ENCODE measurements at places on chromosomes 13 and 19.
A peak's percentile ranks its signal among the peaks of the same experiment; 100 is the strongest.

DNA sequence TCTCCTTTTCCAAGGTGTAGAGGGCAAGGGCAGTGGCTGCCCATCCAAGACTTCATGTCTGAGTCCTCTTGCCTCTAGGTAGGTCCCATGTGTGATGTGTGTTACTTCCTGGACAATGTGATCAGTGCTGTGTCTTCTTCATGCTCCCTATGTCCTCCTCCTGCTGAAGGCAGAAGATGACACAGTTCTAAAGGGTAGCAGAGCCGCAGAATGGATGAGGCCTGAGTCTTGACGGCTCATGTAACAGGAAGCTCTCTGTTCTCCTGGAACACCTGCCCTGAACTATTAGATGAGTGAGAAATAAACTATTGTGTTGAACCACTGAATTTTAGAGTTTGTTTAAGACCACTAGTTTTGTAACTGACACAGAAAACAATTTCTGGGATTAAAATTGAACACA lies 165.9 kb downstream of the NDFIP2 start:
- no peak for DNase-seq

- no peak for DNase-seq
These were observed 207.0 kb upstream of the ZNF507 start for GRCh38 chr19:32138416-32138815.

- no peak for DNase-seq
These were observed 199.6 kb downstream of the UQCRFS1 start for GRCh38 chr19:29013325-29013724.

GRCh38 chr13:67664502-67664901 lies 434.4 kb upstream of the PCDH9 start:
- no peak for DNase-seq

DNA sequence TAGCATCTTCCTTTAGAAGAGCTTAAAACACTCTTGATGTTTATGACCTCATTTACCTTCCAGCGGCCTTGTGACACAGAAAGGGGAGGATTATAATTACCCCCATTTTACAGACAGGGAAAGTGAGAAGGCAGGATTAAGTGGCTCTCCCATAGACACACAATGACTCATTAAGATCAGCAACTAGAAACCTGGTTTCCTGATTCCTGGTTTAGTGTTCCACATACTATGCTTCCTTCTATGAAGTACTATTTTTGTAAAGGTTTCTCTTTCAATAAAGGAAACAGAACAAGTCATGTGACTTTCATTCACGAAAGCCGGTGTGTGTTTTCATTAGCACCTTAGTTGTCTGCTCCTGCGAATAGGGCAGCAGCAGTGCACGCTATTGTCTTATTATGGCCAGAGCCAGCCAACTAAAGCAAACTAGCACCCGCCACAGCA lies 8.3 kb downstream of the IRS2 start:
- DNase-seq: no peak

DNA sequence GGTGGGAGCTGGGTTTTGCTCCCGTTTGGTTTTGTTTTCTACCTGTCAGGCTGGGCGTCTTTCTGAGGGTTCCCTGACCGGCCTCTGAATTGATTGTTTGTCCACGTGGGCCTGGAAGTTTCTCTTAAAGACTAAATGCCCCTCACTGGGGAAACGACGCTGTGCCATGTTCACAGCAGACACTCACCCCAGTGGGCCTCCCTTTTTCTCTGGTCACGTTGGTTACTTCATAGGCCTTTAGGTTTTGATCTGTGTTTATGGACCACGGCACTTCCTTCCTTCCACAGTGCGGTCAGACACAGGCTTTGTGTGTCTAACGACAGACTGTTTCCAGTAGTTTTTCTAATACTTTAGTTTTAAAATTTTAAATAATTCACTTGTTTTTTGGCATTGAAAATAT lies 20.1 kb upstream of the NDUFS7 start:
- DNase-seq: no peak

- DNase-seq: no peak
These were observed 2.3 kb downstream of the SPPL2B start for GRCh38 chr19:2330632-2331284.

GRCh38 chr13:64332048-64332447 lies 2898.1 kb downstream of the PCDH9 start:
- DNase-seq: no peak

DNA sequence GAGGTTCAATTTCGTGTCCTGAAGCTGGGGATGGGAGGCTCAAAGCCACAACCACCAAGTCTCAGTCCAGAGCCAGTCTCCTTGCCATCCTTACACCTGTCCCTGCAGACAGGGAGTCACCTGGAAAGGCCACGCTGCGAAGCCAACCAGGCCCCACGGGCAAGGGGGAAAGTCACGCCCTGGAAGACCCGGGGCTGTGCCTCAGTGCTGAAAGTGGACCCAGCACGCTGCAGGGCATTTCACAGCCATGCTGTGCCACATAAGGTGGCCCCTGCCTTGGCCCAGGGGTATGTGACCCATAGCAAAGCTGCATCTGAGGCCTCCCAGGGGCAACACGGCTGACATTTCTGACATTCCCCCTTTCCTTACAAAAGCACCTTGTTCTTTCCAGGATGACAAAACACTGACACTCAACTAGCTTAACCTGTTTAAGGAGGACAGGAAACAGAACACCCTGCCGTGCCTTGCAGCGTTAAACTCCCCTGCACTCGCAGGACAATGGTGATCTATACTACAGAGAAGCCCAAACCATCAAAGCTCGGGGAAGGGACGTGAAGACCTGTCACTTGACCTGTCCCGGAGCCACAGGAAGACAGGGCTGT lies 14.8 kb downstream of the CHERP start:
- DNase-seq: no peak

DNA sequence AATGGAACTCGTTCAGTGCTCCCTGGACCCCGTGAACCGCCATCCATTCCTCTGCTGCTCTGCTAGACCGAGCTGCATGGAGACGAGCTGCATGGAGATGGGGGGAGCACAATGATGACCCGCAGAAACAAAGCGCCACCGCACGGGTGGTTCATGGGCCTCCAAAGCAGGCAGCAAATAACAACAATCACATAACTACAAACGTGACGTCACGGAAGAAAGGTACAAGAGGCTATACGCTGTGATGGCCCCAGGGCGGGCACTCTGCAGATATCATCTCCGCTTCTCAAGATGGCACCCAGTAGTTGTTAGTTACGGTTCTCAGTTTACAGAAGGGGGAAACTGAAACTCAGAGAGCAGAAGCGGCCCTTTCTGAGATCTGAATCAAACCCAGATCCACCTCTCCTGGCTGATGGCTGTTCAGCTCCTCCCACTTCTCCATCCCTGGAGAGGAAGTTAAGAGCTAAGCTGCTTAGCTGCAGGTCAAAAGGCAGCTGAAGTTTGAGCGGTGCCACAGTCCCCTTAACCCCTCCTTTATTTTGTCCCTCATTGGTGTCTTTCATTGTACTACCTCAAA lies 1.7 kb downstream of the ATP13A1 start:
- DNase-seq: no peak

DNA sequence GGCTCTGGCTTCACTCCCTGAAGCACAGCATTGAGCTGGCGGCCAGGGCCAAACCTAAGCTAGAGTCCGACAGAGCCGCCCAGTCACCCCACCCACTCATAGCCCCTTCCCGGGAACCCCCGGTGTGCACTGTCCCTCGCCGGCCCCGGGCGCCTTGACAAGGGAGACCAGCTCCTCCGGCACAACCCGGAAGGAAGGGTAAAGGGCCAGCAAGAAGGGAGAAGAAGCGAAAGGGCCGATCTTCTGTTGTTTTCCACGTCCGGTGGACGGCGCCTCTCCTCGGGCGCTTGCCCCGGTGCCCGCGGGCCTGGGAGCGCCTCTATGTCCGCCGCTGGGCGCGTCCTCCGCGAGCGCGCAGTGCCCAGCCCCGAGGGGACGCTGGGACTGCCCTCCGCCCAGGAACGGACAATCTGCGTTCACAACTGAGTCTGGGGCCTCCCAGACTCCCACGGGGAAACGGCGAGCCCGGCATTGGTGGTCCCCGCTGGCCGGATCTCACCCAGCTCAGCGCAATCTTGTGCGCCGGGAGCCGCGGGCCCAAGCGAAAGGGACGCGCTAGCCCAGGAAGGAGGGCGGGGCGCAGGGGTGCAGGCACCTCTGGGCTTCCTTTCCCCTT lies 172.5 kb upstream of the MIR17HG start:
- no peak for DNase-seq

DNA sequence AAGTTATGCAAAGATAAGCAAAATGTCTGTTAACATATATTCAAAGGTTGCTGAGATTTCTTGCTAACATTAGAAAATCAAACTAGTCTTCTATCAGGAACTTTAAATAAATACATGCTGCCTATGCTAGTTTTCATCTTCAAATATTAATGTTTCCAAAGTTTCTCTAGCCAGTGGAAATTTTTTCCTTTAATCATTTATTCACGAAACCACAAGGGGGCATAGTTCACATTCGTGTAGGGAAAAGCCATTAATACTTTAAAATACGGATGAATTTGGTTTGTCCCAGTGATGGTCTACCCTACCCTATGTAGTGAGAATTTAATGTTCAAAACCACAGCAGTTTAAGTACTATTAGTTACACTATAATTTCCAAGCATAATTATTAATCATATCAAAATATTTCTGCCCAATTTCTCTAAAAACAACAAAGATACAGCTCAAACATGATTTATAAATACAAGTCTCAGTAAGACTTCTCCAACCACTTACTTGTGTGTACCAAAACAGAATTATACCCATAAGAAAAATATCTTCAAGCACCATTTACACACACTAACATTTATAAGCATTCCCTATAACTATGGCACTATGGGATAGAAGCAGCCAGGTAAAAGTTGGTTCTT lies 16.2 kb downstream of the NUFIP1 start:
- peak; percentile 9 for DNase-seq

DNA sequence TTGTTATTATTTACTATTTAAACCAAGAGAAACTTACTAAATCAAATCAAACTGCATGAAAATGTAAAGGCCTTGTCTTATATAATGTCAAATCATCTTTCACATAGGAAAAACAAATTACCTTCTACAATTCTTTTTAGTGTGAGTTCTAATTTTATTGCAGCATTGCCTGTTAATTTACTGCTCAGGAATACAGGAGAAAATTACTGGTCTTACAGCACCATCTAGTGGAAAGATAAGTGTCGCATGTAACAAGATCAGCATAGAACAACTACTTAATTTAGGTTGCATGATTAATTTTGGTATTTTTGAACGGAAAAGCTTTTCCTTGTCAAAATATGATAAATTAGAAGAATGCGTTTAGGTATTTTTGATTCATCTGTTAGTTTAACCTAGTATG lies 502.7 kb downstream of the UQCRFS1 start:
- DNase-seq: peak; percentile 41

- no peak for DNase-seq
These were observed 30.0 kb downstream of the DCLK1 start for GRCh38 chr13:36101157-36101556.

DNA sequence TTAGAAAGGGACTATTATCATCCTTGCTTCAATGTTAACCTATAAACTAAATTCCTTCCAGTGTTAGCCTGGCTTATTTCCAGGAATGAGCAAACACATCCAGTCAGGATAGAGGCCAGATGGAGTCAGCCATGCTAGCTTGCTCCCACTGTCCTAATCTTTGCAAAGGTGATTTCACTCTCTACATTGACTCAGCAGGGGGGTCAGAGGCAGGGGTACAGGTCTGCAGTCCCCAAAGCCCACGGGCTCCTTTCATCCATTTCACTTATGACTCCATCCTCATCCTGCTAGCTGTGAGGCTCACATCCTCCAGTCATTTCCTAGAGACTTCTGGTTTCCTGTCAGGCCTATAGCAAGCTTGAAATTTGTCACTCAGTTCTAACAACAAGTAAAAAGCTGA lies 63.4 kb upstream of the CEACAM8 start:
- no peak for DNase-seq

GRCh38 chr13:73251626-73252265 lies 192.9 kb downstream of the KLF5 start:
- no peak for DNase-seq

Data from SK-N-DZ (cell line).